Ammon's horn (tissue), 1 donor: ENCODE measurements at places on chromosomes 1 and 21.

GRCh38 chr1:240991230-240991629 is 365.8 kb downstream of the RGS7 start:
- DNase-seq, result no peak

DNA sequence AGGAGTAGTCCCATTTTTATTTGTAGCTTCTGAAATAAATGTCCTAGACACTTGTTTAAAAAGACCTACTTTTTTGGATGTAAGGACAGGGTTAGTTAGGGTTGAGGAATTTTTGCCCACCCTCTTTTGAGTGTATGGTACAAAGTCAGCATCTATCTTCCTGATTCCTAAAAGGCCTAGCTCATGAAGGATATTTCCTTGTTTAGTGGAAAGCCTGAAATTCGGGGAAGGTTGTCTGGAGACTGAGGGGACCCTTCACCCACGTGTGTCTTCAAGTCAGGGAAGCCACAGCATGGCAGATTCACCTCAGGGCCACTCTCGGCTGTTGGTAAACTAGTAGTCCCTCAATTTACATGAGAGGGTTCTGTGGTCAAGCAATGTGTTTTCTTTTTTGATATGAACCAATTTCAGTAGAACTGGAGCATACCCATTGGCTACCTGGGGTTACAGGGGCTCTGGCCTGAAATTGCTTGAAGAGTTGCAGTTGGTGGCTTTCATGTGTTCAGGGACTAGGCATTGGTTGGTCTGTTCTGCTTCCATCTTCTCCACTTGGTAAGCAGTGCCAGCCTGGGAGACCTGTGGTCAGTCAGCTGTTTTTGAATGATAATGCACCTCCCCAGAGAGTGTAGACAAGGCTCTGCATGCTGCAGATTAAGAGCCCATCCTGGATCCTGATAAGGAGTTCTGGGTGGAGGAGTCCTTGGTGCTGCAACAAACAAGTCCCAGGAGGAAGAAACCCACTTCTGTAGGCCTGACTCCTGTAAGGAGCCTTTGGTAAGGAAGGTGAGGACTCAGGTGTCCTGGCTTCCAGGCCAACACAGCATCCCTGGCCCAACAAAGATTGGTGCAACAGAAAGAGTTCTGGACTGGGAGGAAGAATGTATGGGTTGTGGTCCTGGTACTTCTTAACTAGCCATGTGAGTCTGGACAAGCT is 6.3 kb downstream of the BTG2 start:
- DNase-seq, result no peak

DNA sequence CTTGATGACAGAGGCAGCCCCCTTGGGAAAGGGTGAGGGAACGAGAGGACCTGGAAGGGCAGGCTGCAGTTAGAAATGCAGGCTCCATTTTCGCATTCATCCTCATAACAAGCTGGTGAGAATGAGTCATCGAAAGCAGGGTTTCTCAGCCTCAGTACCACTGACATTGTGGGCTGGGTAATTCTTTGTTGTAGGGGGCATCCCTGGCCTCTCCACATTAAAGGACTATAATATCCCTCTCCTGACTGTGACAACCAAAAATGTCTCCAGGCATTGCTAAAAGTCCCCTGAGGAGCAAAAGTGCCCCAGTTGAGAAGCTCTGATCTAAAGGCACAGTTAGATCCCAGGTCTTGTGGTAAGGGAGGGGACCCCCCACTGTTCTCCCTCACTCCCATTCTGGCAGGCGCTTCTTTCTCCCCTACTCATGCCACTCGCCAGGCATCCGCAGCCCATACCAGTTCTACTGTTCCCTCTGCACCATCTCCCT is 20.4 kb downstream of the KCNN3 start:
- no peak for DNase-seq

DNA sequence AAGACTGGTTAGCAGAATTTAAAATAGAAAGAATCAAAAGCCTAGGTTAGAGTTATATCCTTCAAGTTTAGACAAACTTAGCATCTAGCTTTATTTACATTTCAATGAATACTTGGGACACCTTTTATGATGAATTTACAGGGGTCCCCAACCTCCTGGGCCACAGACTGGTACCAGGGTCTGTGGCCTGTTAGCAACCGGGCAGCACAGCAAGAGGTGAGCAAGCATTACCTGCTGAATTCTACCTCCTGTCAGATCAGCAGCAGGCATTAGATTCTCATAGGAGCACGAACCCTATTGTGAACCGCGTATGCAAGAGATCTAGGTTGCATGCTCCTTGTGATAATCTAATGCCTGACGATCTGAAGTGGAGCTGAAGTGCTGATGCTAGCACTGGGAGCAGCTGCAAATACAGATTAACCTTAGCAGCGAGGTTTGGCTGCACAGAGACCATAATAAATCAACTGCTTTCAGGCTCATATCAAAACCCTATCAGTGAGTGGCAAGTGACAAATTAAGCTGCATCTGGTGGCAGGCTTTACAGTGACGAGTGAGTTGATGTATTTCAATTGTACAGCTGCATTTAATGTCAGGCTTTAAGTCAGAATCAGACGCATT is 82.0 kb downstream of the UCHL5 start:
- no peak for DNase-seq

GRCh38 chr21:41612674-41613532 is 104.9 kb upstream of the TMPRSS2 start:
- peak; percentile 76 for DNase-seq

DNA sequence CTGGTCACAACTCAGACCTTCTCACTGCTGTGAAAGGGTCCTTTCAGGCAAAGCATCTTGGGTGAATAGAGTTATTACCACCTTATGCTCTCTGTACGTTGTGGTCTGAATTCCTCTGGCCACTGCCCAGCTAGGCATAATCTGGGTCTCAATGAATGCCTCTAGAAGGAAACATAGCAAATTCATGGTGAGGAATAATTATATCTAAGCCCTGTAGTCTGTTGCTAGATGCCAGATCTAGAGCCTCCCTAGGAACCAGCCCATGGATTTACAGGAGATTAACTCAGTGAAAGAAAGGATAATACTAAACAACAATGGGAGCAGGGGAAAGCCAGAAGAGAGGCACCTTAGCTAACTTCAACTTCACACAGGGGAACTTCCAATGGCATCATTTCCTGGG is 2.4 kb upstream of the COL11A1 start:
- no peak for DNase-seq

DNA sequence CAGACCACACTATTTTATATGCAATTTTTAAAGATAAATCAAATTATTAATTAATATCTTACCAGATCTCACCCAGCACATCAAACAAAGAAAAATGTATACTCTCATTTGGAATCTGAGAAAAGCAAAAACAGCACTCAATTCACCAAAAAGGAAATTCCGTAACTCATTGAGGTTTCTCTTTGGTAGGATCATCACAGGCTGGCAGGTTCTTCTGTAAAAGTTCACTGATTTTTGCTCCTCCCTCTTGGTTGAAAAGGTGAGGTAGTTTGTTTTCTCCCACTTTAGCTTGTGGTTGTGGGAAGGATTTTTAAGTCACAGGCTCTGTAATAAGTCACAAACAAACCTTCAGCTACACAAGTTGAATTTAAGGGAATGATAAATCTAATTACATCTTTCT is at the start of gene LIPI:
TSS of gene LIPI (minus strand) at position 218 of the 400 bp plus-strand sequence. CDS start at position 108, 110 bp downstream.
- DNase-seq, result no peak

DNA sequence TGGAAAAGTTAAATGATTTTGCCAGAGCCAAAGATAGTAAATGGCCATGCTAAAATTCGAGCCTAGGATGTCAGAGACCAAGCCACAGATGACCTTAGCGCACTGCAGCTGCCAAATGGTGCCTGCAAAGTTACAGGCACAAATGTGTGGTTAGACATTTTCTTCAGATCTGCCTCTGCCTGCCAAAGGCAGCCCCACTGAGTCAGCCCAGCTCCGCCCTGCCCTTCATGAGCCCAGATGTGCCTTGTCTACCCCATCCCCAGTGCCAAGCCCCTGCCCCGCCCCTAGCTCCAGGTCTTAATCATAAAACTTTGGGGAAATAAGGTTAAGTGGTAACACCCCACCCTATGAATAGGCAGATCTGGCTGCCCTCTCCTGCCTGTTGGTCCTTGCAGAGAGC is 105.9 kb downstream of the DTL start:
- no peak for DNase-seq

DNA sequence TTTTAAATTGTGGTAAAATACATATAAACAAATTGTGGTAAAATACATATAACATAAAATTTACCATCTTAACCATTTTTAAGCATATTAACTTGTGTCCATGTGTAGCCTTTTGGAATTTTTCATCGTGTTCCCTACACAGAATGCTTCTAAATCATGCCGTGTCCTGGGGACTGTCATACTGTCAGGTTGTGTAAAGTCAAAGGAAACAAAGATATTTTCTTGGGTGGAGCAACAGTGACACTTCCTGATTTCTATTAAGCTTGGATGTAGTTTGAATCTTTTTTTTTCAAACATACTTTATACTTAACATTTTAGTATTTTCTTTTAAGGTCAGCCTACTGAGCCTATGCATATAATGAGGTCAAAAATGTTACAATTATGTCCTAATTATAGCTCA is 32.3 kb downstream of the DOP1B start:
- no peak for DNase-seq

- DNase-seq, result no peak
These were observed 214.9 kb downstream of the TOMM20 start for GRCh38 chr1:234913771-234914170.

GRCh38 chr1:57179001-57179400 is 213.2 kb upstream of the C8B start:
- no peak for DNase-seq

- no peak for DNase-seq
These were observed 124.3 kb downstream of the NOS1AP start for GRCh38 chr1:162193815-162194214.

- DNase-seq, result no peak
These were observed 9.0 kb downstream of the ZBTB17 start for GRCh38 chr1:15966956-15967344.

DNA sequence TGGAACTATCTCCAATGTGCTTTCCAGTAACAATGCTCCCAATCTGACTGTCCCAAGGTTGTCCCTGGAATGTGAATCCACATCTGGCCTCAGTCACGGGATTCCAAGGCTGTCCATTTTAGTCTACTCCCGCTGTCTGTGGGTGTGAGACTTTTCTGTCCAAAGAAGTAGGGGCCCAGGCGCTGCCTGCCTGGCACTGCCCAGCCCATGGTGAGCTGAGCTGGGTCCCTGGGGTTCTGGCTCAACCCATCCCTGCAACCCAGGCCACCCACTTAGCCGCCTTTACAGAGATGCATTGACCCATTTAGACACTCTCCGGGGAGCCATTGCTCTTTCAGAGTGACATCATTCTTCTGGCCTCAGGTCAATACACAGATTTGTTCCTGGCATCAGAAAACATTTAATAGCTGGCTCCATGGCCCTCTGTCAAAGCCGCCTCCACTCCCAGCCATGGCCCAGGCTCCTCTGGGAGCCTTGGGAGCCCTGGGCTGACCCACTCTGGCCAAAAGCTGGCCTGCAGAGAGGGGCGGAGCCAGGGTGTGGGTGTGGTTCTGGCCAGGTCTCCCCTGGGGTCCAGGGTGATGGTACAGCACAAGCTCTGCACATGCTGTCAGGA is 47.2 kb upstream of the PAX7 start:
- no peak for DNase-seq

- DNase-seq, result no peak
These were observed 31.5 kb downstream of the TNFSF4 start for GRCh38 chr1:173175514-173176145.

DNA sequence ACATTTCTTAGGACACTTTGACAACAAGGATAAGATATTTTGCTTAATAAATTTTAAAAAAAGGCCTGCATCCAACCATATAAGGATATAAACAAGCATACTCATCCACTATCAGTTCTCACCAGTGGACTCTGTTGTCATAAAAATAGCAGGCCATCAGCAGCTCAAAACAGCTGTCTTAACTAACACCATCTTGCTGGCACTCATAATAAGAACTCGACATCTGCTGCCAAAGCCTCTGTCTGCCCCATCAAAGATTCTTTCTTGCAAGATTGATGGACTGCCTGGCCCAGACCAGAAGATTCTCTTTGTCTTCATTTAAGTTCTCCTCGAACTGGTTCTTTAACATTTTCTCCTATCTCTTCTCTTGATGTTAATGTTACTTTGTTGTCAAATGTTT is 10.1 kb downstream of the JMJD4 start:
- DNase-seq, result no peak

DNA sequence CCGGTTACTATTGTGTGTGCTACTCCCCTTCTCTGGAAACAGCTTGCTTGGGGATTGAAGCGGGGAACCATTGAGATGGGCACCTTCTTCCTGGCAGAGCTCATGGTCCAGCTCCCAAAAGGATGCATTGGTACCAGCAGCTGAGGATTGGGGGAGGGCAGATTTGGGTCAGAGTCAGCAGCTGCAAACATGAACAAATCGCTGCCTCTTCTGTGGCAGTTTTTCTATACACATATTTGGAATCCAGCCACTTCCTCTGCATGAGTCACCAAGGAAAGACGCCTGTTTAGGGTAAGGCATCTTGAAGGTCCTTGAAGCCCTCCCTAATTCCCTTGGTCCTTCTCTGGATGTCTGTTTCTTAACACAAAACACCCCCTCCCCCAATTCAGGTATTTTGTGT is 104.7 kb downstream of the DAB1 start:
- DNase-seq, result no peak

DNA sequence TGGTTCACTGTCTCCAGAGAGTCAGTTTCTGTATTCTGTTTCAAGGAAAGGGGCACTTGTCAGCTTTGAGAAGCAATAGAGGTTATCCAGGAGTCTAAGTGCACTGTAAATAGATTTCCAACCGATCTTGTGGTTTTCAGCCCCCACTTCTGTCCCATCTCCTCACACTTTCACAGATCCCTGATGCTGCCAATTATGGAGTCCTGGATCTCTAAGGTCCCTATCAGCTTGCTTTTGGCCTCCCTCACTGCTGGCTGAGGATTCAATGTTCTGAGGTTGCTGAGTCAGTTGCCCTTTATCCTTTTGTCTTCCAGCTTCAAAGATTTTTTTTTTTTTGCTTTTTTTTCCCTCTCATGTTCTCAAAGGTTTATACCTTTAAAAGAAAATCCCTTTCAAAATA is 98.4 kb downstream of the DIRAS3 start:
- DNase-seq, result no peak

DNA sequence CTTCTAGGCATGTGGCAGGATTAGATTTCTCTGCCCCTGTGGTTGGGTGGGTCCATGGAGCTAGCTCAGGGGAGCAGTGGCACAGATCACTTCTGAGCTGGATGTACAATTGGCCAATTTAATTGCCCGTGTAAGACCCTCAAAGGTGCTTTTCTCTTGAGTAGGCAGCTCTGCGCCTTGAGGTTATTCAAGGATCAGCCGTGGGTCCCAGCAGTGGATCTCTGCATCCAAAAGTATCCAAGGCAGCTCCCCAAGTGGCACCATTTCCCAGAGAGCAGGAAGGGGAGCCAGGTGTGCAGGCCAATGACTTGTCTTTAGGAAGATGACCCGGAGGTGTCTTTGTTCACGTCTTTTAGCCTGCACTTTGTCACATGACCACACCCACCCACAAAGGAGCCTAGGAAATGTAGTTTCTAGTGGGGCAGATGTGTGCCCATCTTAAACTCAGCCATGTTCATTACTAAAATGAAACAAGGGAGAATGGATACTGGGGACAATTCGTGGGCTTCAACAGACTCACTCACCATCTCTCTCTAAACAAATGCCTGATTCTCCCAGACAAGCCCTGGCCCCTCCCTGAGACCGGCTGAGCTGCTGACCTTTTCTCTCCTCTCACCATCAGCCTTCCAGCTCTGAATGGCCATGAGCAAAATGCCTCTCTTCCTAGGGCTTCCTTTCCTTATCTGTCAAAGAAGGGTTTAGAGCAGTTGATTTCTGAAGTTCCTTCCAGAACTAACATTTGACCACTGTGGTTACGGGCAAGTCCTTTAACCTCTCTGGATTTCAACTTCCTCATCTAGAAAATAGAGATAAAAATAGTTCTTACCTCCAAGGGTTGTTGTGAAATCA is 41.4 kb upstream of the TENT5C start:
- no peak for DNase-seq

GRCh38 chr1:227356620-227357146 is 38.4 kb upstream of the CDC42BPA start:
- DNase-seq, result no peak
